Frontal cortex (tissue), 4 donors: ENCODE measurements at places on chromosomes 5 and 9. TPM values are rescaled to one million over a fixed set of nuclear protein-coding genes. Genes with fewer than 3 reads are reported as not detected.
A peak's percentile ranks its signal among the peaks of the same experiment; 100 is the strongest.

The GPR150 gene
- not detected for total RNA-seq

The GLDC gene
- total RNA-seq: 13.5 TPM

The SPATA6L gene
- 9.4 TPM for total RNA-seq

The IL13 gene
- not detected for total RNA-seq

The TMEM215 gene
- total RNA-seq: 0.82 TPM

The CNTNAP3 gene
- 29.3 TPM for total RNA-seq

The GFPT2 gene
- 11.0 TPM for total RNA-seq

The WWC1 gene
- total RNA-seq: 78.3 TPM

- DNase-seq: no peak
Observed at GRCh38 chr9:113675475-113675941, 200.6 kb upstream of the ZNF618 start.

DNA sequence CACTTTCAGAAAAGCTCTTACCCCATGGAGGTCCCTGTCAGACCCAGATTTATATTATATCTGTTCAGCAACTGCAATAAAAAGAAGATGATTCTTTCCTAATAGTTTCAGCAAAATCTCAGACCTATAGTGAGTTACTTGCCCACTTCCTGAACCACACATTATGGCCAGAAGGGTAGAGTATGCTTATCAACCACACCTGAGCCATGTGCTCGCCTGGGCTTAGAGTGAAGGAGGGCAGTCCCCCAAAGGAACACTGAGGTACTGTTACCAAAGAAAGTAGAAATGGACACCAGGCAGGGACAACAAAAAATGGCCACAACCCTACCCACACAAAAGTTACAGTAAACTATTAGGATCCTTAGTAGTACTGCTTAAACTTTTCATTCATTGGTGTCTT, 128.7 kb downstream of the ZNF608 start:
- DNase-seq: no peak

DNA sequence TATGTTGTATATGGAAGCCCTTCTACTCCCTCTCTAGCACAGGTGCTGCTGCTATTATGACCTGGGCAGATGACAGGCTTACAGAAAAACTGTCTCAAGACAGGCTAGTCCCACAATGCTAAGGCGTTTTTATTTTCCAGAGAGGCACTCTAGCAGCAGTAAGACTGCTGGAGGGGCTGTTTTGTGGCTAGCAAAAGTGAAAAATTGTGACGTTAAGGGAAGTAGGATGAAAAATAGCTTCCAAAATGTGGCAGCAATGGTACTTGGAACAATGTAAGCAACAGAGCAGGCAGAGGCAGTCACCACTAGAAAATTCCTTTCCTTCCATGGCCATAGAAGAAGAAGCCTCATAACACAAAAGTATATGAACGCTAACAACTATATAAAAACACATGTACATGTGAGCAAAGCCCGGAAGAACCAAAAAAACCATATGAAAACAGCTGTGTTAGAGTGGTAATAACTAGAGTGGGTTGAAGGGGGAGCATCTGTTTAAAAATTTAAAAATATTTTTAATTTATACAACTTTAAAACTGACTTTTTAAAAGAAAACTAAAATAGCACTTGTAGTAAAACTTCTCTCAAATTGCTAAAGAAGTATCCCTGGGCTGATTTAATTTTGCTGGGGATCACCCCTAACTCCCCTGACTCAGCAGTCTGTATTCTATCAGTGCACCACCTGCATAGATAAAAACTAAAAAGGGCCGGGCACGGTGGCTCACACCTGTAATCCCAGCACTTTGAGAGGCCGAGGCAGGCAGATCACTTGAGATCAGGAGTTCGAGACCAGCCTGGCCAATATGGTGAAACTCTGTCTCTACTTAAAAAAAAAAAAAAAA, 30.6 kb downstream of the CLINT1 start:
- no peak for DNase-seq

GRCh38 chr5:31823472-31823871, 184.5 kb downstream of the PDZD2 start:
- DNase-seq: no peak

DNA sequence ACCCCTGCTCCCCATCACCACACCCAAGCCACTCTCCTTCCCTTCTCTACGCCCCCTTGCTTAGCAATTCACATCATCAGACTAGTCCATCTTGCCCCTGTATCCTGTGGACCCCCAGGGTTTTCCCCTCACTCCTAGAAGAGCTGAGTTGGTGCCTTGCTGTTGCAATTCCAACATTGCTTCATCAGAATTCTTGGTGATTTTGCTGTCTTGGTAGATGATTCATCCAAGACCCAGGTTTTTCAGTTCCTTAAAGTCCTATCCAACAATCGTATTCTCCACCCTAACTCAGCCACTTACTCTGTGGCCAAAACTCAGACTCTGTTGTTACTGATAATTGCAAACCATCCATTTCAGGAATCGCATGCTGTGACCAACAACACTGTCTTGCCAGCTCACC, 21.4 kb upstream of the CCNJL start:
- no peak for DNase-seq

DNA sequence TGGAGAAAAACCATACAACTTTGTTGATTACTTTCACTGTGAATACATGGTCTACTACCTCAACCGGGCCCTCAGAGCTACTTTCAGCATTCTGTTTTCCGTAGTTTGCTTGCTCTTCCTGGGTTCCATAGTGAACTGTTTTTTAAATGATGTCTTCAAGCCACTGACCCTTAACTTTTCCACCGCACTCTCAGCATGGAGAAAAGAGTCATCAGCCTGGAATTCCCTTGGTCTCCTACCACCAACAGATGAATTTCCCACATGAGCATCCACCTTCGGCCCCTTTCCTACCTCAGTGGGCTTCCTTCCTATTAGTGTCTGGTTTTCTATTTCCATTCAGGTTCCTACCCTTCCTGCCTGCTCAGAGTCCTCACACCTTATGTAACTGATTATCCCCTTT, 135.9 kb upstream of the ADAMTSL1 start:
- DNase-seq: no peak

- DNase-seq: no peak
Observed at GRCh38 chr9:3980771-3981170, 319.1 kb downstream of the GLIS3 start.

DNA sequence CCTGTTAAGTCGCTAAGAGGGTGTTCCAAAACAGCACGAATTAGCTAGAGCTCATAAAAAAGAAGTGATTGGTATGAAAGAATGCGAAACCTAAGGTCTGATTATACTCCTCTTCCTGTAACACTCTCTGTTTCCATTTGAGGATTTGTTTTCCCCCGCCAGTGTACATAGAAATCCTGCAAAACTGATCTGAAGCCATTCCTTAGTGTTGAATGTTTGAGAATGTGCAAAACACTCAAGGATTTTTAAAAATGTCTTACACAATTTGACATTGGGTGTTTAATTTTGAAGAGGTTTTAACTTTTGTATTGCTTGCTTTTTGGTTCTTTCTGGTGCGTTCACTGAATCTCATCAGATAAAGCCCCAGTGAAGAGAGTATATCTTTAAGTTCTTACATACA, 105.3 kb downstream of the KCNN2 start:
- DNase-seq: no peak

GRCh38 chr5:37198842-37199241, 50.3 kb downstream of the CPLANE1 start:
- no peak for DNase-seq

GRCh38 chr5:5164163-5164562, 24.0 kb downstream of the ADAMTS16 start:
- no peak for DNase-seq

- DNase-seq: no peak
Observed at GRCh38 chr9:126415741-126416370, 89.2 kb downstream of the MVB12B start.

- no peak for DNase-seq
Observed at GRCh38 chr5:99945478-99946442, 589.4 kb upstream of the FAM174A start.

DNA sequence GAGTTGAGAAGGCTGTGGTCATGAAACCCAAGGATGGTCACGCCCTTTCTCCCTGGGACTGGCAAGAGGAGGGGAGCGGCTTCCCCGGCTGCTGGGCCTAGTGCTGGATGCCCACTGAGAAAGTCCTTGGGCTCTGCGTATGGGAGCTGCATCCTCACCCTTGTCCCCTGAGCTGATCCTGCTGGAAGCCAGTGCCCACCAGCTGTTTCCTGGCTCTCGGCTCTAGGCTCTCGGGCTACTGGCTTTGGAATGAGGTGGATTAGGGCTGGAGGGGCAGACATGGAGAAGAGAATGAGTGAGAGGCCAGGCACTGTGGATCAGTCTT, 149.3 kb upstream of the PPP1R26 start:
- no peak for DNase-seq

- peak; percentile 64 for DNase-seq
Observed at GRCh38 chr9:100473276-100474081, 530 bp downstream of the TMEFF1 start.
